ENCODE measurements at places on chromosomes 7 and 10. TPM values are rescaled to one million over a fixed set of nuclear protein-coding genes. Genes with fewer than 3 reads are reported as not detected.

- DNase-seq: no peak
Observed at GRCh38 chr7:159068488-159068811, 76.2 kb downstream of the VIPR2 start.

DNA sequence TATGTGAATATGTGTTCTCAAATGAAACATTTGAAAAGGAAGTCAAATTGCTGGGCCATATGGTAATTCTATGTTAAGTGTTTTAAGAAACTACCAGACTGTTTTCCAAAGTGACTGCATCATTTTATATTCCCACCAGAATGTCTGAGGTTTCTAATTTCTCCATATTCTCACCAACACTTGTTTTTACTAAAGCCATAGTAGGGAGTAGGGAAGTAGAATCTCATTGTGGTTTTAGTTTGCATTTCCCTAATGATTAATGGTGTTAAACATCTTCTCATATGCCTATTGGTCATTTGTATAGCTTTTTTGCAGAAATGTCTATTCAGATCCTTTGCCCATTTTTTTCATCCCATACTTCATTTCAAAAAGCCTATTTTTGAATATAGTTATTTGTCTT, 9.1 kb upstream of the SEMA4G start:
- no peak for DNase-seq

GRCh38 chr10:106134326-106135000, 1030.0 kb downstream of the SORCS1 start:
- no peak for DNase-seq

- no peak for DNase-seq
Observed at GRCh38 chr7:38740041-38740440, 108.9 kb upstream of the AMPH start.

The TDRD1 gene
- total RNA-seq: not detected

DNA sequence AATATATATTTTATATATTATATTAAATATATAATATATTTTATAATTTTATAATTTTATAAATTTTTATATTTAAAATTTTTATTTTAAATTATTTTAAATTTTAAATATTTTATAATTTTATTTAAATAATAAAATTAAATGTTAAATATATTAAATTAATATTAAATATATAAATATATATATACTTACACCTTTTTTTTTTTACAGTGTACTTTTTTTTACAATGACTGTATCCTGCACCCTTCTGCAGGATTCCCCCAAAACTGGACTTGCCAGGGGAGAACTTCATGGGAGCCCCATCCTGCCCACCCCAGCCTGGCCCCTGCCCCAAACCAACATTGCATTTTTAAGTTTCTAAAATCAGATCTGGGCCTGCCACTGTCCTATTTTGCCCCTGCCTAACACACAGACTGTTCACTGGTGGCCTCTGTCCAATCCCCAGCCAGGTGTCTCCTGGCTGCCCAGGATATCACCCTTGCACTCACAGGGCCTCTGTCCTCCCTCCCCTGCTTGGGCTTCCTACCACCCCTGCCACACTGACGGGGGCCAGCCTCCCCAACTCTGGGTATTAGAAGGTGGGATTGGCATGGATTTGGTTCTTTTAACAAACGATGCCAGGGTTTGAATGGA, 138.0 kb downstream of the ADCY1 start:
- DNase-seq: no peak

DNA sequence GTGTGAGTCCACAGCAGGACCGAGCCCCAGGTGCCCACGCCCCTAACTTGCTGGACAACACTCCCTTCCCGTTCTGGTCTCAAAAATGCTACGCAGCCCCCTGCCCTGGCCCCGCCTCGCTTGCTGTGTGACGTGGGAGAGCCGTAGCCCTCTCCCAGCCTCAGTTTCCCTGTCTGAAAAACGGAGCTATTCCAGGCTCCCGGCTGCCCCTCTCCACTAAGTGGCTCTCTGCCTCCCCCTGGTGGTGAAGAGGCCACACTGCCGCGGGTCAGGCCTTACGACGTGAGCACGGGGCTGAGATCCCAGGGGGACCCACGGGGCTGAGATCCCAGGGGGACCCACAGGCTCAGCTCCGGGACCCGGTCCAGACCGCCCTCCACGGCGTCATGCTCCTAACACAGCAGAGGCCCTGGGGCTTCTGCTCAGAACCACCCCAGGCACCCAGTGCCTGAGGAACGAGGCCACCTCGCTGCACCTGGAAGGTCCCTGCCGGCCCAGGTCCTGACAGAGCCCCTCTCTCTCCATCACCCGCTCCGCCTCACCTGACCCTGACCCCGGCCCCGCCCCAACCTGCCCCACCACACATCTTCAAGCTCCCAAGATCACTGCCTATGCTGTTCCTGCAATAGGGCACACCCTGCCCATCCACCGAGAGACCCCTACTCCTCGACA, 26.7 kb downstream of the MICALL2 start:
- DNase-seq: peak; percentile 24

DNA sequence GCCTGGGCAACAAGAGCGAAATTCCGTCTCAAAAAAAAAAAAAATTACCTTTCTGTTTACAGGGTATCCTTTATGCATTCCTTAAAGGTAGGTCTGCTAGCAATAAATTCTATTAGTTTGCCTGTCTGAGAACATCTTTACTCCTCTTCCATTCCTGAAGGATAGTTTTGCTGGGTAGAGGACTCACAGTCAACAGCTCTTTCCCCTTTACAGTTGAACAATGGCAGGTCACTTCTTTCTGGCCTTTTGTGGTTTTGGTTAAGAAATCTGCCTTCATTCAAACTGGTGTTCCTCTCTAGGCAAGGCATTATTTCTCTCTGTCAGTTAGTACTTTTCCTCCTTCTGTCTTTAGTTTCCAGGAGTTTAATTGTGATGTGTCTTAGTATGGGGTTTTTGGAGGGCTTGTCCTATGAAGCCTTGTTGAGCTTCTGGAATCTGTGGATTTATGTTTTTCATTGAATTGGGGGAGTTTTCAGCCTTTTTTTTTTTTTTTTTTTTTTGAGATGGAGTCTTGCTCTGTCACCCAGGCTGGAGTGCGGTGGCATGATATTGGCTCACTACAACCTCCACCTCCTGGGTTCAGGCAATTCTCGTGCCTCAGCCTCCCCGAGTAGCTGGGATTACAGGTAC, 4.8 kb upstream of the DNAAF5 start:
- no peak for DNase-seq

The ZNF804B gene
- not detected for total RNA-seq

DNA sequence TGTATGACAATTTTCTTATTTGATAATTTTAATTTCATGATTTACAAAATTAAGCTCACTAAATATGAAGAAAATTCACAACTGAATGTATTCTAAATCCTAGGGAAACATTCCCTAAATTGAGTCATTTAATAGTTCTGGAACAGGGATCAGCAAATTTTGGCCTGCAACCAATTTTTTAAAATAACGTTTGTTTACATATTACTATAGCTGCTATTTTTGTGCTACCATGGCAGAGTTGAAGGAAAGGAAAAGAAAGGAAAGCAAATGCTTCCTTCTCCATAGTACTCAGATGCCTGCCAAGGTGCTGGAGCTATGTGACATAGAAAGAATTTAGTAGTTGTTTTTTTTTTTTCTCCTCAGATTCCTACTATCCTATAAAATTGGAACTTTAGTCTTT, 1307.7 kb upstream of the LRRTM3 start:
- DNase-seq: no peak

The C7orf33 gene
- total RNA-seq: not detected

DNA sequence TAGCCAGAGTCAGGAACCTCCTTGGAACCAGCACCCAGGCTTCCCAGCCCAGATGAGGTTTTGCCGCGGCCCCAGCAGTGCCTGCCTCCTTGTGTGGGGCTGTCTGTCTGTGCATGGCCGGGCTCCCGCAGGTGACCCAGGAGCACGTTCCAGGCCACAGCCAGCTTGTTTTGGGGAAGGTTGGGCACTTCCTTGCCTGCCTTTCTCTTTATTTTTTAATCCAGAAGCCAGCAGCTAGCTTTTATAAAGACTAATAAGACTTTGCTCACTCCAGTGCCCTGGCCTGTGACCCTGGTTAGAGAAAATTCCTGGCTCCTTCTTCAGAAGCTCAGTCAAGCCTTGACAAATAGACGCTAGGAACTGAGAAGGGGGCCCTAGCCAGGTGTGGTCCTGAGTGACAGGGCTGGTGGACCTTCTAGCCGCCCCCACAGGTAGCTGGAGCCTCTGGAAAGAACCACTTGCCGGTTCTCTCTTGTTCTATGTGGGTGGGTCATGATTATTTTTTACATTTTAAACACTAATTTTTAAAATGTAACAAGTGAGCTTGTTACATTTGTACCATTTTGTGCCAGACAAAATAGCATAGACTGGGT, 837 bp downstream of the SLC29A3 start:
- no peak for DNase-seq

DNA sequence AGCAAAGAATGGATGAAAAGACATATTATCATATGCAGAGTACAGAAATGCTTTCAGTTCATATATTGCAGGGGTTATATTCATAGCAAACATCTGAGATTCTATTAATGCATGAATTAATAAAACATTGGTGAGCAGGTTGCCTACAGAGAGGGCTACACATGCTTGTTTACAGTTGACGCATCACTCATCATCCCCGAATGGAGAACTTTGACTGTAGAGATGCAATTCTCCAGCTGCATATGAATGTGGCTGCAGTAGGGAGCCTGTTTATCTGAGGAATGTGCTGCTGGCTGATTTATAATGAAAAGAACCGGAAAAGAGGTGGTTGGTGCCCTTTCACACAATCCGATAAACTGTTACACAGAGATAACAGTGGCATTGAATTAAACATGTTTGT, 116.5 kb downstream of the GRM3 start:
- no peak for DNase-seq

- DNase-seq: no peak
Observed at GRCh38 chr7:907158-907980, 31.0 kb downstream of the GET4 start.

The ADD3 gene
- total RNA-seq: 32.4 TPM

DNA sequence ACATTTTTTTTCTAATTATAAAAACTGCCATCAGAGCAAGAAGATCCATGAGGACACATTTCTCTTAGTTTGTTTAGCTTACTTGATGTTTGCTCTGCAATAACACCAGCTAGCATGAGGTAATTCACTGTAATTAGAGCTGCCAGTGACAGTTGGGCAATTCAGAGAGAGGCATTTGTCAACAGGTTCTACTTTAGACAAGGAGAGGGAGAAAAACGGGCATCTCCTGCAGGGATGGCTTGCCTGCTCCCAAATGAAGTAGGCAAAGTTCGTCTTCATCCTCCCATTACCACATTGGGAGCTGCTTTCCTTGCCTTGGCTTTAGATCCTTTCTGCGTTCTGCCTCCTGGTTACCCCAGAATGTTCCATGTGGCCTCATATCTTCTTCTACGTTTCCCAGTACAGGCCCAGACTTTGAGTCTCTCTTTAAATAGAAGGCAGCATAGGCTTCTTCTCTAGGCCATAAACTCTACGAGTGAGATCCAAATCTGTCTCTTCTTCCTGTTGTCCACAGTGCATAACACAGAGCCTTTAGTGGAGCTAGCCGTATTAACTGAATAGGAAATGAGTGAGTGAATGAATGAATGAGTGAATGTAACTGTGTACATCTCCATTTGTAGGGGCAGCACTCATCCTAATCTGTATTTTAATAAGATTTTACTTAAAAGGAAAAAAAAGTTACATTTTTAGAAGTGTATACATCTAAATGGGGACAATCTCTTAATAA, 21.2 kb downstream of the ASB15 start:
- no peak for DNase-seq

DNA sequence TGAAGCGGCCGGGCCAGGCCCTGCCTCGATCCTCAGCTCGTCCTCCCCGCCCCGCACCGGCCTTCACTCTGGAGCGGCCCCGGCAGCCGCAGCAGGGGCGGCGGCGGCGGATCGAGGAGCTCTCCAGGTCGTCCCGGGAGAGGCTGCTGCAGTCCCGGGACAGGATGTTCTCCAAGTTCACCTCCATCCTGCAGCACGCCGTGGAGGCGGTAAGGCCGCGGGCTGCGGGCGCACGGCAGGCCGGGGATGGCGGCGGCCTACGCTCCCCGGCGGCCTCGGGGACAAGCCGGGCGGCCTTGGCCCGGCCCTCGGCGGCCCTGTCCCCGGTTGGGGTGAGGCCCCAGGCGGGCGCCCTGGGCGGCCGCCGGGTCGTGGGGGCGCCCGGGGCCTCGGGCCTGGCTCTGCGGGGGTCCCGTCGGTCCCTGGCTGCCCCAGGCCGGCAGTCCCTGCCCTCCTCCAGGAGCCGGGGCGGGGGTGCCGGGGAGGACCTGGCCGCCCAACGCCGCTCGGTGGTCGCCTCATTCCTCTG, 399 bp downstream of the FHIP2A start:
- DNase-seq: no peak

DNA sequence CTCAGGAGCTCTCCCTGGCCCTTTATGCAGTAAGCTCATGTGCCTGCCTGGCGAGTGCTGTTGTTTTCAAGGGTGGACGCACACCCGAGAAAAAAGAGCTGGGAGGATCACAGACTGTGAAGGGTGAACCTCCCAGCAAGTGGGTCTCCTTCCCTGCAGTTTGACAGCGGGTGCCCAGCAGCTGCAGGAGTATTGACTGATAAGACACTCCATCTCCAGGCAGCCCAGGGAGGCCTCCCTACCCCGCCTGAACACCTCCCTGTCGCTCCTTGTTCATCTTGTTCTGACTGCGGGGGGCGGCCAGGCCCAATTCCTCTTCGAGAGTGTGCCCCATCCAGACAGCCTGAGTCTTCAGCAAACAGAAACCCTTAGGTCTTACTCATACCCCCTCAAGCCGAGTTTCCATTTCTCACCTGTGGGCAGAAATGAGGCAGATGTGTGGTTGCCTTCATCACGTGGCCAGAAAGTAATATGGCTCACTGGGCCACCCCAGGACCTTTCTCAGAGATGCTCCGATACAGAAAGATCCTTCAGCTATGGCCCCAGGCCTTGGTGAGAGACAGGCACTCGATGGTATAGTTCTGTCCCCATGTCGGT, 17.2 kb downstream of the MDH2 start:
- no peak for DNase-seq

GRCh38 chr10:9911488-9911887, 1106.2 kb upstream of the CELF2 start:
- no peak for DNase-seq

- no peak for DNase-seq
Observed at GRCh38 chr10:126919426-126919825, 14.2 kb downstream of the DOCK1 start.

- no peak for DNase-seq
Observed at GRCh38 chr7:147513451-147513850, 1077.1 kb upstream of the C7orf33 start.

The PRPS1L1 gene
- not detected for total RNA-seq

GRCh38 chr10:114825513-114826253, 4.1 kb downstream of the FHIP2A start:
- no peak for DNase-seq

DNA sequence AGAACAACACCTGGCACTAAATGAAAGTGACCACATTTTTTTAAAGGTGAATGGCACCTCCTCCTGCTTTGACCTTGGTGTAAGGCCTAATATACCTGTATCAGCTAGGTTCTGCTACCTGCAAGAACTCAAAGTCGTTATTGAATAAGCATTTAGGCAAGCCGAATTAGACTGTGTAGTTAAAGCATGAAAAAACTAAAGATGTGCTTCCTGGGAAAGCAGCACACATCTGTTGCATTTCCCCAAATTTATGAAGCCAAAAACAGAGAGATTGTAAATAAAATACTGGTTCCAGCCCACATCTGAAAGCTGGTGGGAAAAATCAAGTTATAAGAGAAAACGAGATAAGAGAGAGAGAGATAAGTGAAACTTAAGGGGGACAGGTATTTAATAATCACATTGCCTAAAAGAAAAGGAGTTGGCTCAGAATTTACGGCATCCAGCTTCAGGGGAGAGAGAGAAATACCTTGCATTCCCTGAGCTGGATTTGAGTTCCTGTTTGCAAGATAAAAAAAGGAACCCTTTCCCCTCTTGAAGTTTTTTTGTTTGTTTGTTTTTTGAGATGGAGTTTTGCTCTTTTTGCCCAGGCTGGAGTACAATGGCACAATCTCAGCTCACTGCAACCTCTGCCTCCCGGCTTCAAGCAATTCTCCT, 1.8 kb upstream of the XPNPEP1 start:
- no peak for DNase-seq

Data from Panc1 (cell line).